ENCODE measurements at places on chromosomes 13 and 19.

- no peak for DNase-seq
These were observed 630 bp downstream of the PNPLA6 start for GRCh38 chr19:7535998-7536695.

- no peak for DNase-seq
These were observed 8.0 kb downstream of the ZNF671 start for GRCh38 chr19:57719424-57719823.

- no peak for DNase-seq
These were observed 338.0 kb downstream of the EFNB2 start for GRCh38 chr13:106197496-106197895.

DNA sequence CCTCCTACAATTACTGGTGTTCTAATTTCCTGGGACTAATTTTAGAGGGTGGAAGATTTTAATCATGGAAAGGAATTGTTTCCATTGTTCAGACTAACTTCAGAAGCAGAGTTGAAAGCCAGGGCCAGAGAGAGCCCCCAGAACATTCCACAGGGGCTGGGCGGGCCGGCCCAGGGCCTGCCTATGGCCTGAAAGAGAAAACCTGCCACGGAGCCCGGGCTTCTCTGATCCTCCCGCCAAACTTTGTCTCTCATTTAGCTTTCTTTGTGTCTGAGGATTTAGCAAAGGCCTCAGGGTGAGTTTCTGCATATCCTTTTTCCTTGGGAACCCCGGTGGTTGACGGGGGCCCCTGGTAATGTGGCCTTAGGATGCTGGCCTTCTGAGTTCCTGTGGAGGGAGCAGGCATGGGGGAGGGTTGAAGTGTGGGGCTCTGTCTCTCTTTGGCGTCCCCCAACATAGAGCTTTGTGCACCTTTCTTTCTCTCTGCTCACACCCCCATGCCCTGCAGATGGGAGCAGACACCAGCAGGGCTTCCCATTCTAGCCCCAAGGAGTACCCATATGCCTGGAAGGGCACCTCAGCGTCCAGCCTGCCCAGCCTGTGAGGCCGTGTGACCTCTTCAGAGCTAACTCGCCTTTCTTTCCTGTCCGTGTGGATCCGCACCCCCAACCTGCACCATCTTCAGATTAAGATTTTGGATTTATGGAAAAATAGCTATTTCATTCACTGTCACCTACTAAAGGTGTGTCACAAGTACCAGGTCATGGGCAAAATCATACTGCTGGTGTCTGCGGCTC is 539.5 kb downstream of the FGF9 start:
- DNase-seq = no peak

- DNase-seq = no peak
These were observed 140.6 kb downstream of the IRS2 start for GRCh38 chr13:109645831-109646230.

All from epithelial cell of prostate (primary cell).